ENCODE measurements at places on chromosomes 11 and 22.

- DNase-seq, result no peak
These were observed 32.6 kb upstream of the TMEM123 start for GRCh38 chr11:102485095-102485722.

DNA sequence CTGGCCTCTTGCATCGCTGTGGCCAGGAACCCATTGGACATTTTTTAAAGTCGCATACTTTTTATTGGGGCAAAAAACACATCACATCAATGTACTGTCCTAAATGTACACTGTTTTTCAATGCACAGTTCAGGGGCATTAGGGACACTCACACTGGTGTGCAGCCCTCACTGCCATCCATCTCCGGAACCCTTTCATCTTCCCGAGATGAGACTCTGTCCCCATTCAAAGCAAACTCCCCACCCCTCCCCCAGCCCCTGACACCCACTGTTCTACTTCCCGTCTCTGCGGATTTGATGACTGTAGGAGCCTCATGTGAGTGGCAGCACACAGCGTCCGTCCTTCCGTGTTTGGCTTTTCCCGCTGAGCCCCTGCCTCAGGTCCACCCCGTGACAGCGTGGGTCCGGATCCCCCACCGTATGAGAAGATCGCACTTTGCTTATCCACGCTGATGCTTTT lies 41.8 kb upstream of the TH start:
- no peak for DNase-seq

GRCh38 chr22:27912101-27912500 lies 7.0 kb downstream of the PITPNB start:
- DNase-seq, result no peak

GRCh38 chr11:132772703-132773545 lies 759.4 kb downstream of the OPCML start:
- no peak for DNase-seq

- DNase-seq, result no peak
These were observed 6.6 kb upstream of the MS4A12 start for GRCh38 chr11:60485987-60486386.
